ENCODE measurements at places on chromosomes 6 and 20.

DNA sequence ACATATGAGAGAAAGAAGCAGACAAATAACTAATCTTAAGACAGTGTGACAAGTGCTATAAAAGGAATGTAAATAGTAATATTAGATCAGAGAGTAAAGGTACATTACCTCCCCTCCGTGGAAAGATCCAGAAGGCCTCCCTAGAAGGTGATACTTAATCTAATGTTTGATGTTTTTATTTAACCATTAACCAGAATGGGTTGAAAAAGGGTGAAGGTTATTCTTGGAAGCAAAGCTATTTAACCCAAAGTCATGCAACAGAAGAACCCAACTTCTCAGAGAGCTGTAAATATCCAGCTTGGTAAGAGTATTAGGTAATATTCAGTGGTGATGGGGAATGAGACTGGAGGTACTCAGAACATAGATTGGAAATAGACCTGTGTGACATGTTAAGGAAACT lies 68.0 kb upstream of the HIVEP1 start:
- no peak for DNase-seq

GRCh38 chr6:135860361-135860760 lies 8.9 kb downstream of the PDE7B start:
- DNase-seq: no peak

GRCh38 chr6:135191508-135192255 lies 10.6 kb downstream of the MYB start:
- DNase-seq: no peak

GRCh38 chr6:88301888-88302768 lies 136.0 kb upstream of the CNR1 start:
- DNase-seq: no peak

GRCh38 chr6:132456700-132457143 lies 55.4 kb upstream of the MOXD1 start:
- no peak for DNase-seq

GRCh38 chr6:6790393-6790792 lies 201.9 kb downstream of the LY86 start:
- DNase-seq: no peak

GRCh38 chr20:4135385-4136077 lies 120.2 kb upstream of the RNF24 start:
- peak; percentile 100 for DNase-seq

DNA sequence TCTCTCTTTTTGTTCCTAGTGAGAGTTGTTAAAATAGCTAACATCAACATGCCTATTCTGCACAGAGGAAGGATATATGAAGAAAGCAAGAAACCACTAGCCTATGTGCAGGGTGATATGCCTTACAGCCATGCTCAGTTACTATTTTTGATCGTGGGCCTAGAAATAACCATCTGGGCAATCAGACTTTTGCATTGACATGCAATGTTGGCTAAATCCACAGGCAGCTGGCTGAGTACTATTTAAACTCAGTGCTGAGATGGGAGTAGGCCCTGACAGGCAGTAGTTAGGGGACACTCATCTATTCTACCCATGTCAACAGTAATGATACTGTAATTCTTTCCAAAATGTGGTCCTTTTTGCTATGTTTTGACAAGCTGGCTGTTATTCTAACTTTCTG lies 89.6 kb downstream of the HDGFL1 start:
- no peak for DNase-seq

DNA sequence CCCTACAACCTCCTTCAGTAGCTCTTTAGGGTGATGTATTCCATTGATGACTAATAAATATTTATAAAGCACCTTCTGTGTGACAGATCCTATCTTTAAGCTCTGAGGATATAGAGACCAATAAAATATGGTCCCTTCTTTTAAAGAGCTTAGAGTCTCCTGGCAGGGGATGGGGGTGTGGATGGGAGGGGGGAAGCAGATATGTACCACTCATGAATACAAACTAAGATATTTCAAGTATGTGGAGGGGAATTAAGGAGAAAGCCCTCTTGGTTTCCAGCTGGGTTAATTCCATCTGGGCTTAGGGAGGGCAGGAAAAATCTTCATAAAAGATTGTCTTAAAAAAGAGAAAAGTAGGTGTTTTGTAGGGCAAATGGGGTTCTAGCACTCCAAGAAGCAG lies 21.6 kb upstream of the FBXO9 start:
- DNase-seq: peak; percentile 70

DNA sequence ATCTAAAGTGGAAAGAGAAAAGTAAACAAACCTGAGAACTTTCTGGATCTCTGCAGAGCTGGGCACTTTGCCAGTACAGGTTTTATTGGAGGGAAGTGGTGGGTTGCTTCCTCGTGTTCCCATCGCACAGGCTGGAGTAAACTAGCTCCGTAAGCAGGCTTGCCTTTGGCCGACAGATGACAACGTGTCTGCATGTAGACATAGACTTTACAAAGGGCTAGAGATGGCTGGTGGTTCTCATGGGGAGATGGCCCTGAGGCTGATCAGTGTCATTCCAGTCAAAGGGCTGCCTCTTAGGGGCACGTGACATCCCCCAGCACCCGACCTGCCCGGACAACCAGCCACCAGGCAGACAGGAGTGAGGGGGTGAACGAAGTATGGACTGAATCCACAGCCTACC lies 98.8 kb downstream of the YTHDF1 start:
- no peak for DNase-seq

GRCh38 chr6:38177882-38178583 lies 358.5 kb downstream of the ZFAND3 start:
- no peak for DNase-seq

DNA sequence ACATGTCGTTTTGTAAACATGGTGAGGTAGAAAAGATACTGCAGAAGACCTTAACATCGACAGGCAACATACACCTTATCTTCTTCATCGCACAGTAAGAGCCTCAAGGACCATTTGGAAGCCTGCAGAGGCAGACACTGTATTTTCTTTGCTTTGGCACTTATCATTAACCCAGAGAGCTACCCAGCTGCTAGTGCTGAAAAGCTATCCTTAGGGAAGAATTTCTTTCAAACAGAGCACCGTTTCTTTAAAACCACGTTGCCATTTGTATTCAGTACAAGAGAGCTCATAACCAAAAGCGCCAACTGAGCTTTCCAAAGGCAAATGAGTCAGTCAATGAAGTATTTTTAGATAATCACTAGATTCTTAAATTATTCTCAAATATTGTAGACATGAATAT lies 306.6 kb downstream of the EPM2A start:
- DNase-seq: no peak

- DNase-seq: no peak
These were observed 7.4 kb upstream of the PCK1 start for GRCh38 chr20:57553376-57554018.

DNA sequence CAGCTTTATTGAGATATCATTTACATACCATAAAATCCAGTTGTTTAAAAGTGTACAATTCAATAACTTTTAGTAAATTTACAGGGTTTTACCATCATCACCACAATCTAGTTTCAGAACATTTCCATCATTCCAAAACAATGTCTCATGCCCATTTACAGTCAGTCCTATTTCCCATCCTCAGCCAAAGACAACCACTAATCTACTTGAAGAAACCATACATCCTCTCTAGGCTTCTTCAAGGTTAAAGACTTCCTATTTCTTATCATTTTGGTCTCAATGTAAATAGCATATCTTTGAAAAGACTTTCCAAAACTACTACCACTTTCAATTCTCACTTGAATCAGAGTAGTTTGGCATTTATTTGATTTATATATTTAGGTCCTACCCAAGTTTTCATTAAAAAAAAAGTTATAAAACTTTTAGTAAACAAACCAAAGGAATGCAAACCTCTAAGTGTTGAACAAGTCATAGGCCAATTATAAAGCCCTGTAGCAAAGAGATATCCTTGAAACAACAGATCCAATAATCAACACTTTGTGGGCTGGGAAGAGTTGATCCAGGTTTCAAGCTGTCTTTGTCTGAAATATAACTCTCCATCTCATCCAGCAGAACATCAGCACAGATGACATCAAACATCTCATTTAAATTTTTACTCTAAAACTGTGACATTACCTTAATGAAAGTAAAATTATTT lies 211.3 kb upstream of the RUNX2 start:
- DNase-seq: peak; percentile 81

- peak; percentile 7 for DNase-seq
These were observed 399.3 kb downstream of the HAO1 start for GRCh38 chr20:7540923-7541322.

DNA sequence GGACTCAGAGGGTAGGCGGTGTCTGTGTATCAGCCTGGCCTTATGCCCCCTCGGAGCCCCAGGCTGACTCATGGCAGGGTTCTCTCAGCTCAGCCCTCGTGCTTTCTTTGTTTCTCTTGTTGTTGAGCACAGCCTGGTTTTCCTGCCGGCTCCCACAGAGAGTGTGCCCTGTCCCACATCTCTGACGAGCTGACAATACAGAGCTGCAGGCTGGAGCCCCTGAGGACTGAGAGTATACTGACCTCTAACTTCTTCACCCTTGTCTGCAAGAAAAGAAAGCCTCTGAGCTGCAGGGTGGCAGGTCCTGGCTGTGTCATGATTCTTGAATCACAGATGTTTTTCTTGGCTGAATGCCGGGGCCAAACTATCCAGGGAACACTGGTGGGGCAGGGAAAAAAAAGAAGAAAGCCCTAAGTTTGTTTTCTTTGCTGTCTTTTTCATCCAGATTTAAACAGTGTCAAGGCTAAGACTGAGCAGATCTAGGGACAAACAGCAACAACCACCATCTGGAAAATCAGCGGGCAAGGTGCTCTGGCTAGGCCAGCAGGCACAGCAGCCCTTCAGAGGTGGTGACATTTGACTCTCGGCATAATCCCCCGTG lies 63.3 kb upstream of the ZNF133 start:
- DNase-seq: peak; percentile 74

DNA sequence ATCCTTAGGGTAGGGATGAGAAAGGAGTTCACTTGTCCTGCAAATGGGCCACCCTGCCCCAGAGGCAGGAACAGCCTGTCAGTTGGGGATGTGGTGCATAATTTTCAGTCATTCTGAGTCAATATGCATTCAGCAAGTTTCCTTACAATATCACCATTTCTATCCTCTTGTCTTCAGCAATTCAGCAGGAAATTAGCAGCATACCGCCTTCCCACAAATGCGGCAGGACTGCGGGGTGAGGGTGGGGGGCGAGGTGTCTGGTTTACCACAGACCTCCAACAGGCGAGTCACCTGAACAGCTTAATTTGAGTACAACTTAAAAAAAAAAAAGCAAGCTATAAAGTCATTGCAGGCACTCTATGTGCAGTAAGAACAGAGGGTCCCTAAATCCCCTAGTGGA lies 126.8 kb downstream of the MAP3K7 start:
- peak; percentile 61 for DNase-seq

- no peak for DNase-seq
These were observed 25.8 kb upstream of the SIRPB2 start for GRCh38 chr20:1517010-1517409.

- peak; percentile 53 for DNase-seq
These were observed 20.5 kb downstream of the EPB41L1 start for GRCh38 chr20:36175016-36175415.

- no peak for DNase-seq
These were observed 6.0 kb downstream of the MMP9 start for GRCh38 chr20:46014517-46015396.

- DNase-seq: no peak
These were observed 9.1 kb upstream of the INSM1 start for GRCh38 chr20:20358801-20359200.

DNA sequence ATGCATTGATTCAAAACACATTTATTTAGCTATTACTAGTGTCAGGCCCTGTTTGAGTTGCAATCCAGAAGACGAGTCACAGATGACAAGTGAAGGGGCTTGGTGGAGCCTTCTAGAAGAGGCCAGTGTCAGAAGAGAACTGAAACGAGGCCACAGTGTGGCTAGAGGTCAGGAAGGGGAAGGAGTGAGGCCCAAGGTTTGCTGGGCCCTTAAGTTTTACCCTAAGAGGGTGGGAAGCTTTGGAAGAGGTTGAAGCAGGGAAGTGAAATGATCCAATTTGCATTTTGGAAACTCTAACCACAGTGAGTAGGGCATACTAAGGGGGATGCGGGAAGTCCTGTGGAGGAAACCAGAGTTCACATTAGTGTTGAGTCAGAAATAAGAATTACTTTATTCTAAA lies 25.0 kb downstream of the TTK start:
- DNase-seq: no peak

- no peak for DNase-seq
These were observed 9.4 kb downstream of the DCBLD1 start for GRCh38 chr6:117491916-117492315.

GRCh38 chr20:53736757-53737395 lies 143.2 kb upstream of the ZNF217 start:
- DNase-seq: peak; percentile 32

GRCh38 chr6:32637219-32637880 lies at the start of gene HLA-DQA1:
TSS of gene HLA-DQA1 (plus strand) at chr6:32637406. CDS start at chr6:32637459, 53 bp downstream.
- DNase-seq: peak; percentile 3

DNA sequence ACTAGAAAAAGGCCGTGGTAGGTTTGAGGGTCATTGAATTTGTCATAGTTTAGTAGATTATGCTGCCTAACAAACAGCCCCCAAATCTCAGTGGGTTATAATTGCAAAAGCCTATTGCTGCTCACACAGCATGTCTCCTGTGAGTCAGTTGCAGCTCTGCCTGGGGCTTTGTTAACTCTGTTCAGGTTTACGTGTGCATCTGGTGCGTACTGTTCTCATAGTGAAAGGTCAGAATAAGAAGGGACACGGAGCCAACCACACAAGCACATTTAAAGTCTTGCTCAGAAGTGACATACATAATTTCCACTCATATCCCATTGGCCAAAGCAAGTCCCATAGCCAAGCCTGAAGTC lies 48.1 kb upstream of the BMP2 start:
- no peak for DNase-seq
